ENCODE measurements at places on chromosomes 2 and 18.

GRCh38 chr2:119837759-119838158, 78.0 kb downstream of the PTPN4 start:
- no peak for DNase-seq

DNA sequence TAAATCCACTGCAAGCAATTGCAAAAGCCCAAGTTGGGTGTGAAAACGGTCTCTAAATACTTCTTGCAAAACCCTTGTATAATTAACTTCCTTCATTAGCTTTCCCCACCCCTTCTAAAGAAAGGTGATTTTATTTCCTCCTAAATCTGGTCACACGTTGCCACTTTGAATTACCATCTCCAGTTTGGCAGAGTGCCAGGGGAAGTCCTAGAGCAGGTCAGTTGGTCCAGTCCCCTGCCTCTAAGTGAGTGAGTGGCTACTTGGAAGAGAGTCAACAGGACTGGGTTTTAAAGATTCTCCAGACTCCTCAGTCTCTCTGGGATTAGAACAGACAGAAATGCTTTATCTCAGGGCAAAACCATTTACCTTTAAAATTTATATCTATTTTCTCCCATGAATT, 18.7 kb upstream of the LYPD6B start:
- DNase-seq: no peak

DNA sequence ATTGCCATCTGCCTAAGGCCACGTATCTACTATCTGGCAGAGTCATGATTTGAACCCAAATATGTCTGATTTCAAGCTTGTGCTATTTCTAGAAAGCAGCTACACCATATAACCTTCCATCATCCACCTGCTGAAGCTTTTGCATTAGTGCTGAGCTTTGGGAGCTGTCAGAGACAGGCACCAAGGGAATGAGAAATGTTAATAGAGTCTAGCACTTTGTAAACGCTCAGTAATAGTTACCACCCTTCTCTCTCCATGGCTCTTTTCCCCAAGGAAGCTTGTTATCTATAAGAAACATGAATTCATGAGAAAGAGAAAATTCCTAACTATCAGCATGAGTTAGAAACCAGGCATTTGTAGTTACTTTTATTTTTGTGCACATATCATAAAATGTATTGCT, 151.5 kb downstream of the CPS1 start:
- DNase-seq: no peak

DNA sequence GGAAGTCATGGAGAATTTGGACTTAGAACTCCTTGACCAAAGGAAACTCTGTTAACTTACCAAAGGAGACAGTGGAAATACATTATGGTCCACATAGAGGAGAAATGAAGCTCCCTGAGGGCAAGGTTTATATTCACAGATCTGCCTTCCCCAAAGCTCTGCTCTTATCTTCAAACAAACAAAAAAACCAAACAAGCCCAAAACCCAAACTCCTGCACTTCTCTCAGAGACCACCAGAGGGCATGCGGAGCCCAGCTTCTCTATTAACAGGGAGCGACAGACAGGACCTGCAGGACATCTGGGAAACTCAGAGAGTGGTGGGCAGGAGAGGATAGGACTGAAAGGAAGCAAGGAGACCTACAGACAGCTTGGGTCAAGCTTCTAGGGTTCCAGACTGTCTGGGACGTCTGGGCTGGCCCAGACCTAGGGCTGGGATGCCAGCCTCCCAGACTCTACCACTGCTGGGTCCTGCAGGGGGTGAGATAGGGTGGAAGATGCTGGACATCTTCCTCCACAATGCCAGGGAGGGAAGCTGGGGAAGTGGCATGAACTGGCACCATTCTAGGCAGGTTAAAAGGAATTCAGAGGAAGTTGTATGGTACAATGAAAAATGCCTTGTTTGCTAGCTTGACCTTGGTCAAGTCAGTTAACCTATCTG, 4.0 kb upstream of the WNT10A start:
- no peak for DNase-seq

DNA sequence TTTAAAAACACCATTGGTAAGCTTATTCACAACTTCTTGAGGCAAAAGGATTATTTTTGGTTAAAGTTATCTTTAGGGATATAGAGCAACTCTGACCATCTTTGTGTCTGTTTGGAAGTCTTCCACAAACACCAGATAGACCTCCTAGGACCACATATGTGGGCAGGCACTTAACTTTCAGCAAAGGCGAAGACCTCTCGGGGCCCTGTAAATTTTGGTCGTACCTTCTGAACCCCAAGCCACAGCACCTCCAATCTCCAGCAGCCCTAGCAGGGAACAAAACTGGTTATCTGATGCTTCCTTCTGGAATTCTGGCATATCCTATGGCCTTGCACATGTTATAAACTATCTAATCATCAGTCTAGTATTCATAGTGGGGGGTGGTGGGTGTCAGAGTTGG, 114.8 kb downstream of the MBD5 start:
- DNase-seq: no peak

GRCh38 chr18:650428-650858, 7.0 kb upstream of the TYMS start:
- DNase-seq: no peak

GRCh38 chr18:24868760-24869237, 408.4 kb downstream of the HRH4 start:
- peak; percentile 59 for DNase-seq

GRCh38 chr18:27017901-27018500, 152.5 kb upstream of the AQP4 start:
- DNase-seq: no peak

DNA sequence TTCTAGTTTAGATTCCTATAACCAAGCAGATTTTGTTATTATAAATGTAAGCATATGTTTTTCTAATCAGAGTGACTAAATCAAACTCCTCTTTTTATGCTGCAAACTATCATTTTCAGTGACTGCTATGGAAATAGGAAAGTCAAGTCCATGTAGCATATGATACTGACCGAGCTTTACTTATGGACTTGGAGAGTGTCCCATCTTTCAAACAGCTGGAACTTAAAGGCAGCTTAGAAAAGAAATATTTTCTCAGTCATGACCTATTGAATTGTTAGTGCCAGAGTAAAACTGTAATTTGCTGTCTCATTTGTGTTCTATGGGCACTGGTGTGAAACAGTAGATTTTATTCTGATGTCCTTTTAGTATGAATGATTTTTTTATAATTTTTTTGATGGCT, 76.7 kb downstream of the PHLPP1 start:
- DNase-seq: no peak

All from GM04503 (cell line).